ENCODE measurements at places on chromosomes 1 and 21.

- H3K27ac ChIP-seq: no peak overlapping the region
- no peaks in the 10 kb centered on the region for H3K4me1 ChIP-seq
- no peak for DNase-seq
- peak overlapping the region; percentile 85 for H3K4me3 ChIP-seq
- H3K36me3 ChIP-seq: peaks cover 1% of the 10 kb centered on the region
- peaks cover 7% of the 10 kb centered on the region for H3K27me3 ChIP-seq
Observed at GRCh38 chr21:36386031-36386642, 945 bp downstream of the CHAF1B start.

DNA sequence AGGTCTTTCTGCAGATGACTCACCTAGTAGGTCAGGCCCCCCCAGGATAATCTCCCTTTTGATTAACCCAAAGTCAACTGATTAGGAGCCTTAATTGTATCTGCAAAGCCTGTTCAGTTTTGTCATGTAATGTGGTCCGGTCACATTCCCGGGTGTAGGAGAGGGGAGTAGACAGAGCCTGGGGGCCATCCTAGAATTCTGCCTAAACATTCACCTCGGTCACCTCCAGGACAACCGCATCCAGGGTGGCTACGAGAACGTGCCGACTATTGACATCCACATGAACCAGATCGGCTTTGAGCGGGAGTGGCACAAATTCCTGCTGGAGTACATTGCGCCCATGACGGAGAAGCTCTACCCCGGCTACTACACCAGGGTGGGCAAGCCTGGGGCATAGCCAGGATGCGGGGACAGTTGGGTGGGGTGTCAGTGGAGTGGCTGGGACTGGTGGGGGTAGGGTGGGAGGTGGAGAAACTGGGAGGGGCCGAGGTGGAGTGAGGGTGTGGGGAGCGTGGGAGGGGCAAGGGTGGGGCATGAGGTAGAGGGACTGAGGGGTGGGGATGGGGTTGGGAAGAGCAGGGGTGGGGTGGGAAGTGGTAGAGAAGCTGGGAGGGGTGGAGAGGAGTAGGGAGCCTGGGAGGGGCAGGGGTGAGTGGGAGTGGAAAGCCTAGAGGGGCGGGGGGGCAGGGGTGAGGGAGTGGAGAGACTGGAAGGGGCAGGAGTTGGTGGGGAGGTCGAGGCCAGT lies 9.6 kb upstream of the MFN2 start:
- peaks cover 7% of the 10 kb centered on the region for H3K27me3 ChIP-seq
- peaks cover 17% of the 10 kb centered on the region for H3K4me1 ChIP-seq
- no peak overlapping the region for H3K4me3 ChIP-seq
- no peak overlapping the region for H3K27ac ChIP-seq
- no peak for DNase-seq

- H3K4me3 ChIP-seq: no peak overlapping the region
- H3K27ac ChIP-seq: no peak overlapping the region
- H3K36me3 ChIP-seq: no peaks in the 10 kb centered on the region
- peaks cover 7% of the 10 kb centered on the region for H3K27me3 ChIP-seq
- H3K4me1 ChIP-seq: peaks cover 33% of the 10 kb centered on the region
Observed at GRCh38 chr1:235077163-235077540, 51.5 kb downstream of the TOMM20 start.

GRCh38 chr1:179303200-179303785 lies 9.7 kb downstream of the SOAT1 start:
- H3K27ac ChIP-seq: no peak overlapping the region
- peaks cover 8% of the 10 kb centered on the region for H3K36me3 ChIP-seq
- no peaks in the 10 kb centered on the region for H3K4me1 ChIP-seq
- no peak overlapping the region for H3K4me3 ChIP-seq

- no peaks in the 10 kb centered on the region for H3K36me3 ChIP-seq
- H3K27ac ChIP-seq: no peak overlapping the region
- no peak overlapping the region for H3K4me3 ChIP-seq
- H3K4me1 ChIP-seq: no peaks in the 10 kb centered on the region
Observed at GRCh38 chr1:56931211-56931610, 34.6 kb downstream of the C8B start.

DNA sequence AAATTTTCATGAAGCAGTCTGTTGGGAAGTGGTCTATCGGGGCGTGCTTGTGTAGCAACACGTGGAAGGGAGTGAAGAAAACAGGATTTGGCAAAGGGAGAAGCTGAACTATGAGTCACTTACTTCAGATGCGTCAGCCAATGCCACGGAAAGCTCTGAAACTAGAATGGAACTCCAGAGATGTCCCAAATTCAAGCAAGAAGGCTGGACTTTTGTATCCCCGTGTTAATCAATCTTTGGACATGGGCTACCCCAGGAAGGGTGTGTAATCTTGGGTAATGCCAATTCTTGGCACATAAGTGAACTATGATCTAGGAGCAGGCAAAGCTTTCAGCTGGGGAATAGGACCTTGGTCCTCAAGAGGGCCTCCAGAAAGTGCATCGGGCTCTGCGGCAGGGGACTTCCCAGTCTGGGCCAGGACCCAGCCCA lies 102.6 kb downstream of the ADSS2 start:
- peaks cover 1% of the 10 kb centered on the region for H3K27me3 ChIP-seq
- no peak overlapping the region for H3K4me3 ChIP-seq
- H3K4me1 ChIP-seq: peaks cover 22% of the 10 kb centered on the region
- no peaks in the 10 kb centered on the region for H3K36me3 ChIP-seq

DNA sequence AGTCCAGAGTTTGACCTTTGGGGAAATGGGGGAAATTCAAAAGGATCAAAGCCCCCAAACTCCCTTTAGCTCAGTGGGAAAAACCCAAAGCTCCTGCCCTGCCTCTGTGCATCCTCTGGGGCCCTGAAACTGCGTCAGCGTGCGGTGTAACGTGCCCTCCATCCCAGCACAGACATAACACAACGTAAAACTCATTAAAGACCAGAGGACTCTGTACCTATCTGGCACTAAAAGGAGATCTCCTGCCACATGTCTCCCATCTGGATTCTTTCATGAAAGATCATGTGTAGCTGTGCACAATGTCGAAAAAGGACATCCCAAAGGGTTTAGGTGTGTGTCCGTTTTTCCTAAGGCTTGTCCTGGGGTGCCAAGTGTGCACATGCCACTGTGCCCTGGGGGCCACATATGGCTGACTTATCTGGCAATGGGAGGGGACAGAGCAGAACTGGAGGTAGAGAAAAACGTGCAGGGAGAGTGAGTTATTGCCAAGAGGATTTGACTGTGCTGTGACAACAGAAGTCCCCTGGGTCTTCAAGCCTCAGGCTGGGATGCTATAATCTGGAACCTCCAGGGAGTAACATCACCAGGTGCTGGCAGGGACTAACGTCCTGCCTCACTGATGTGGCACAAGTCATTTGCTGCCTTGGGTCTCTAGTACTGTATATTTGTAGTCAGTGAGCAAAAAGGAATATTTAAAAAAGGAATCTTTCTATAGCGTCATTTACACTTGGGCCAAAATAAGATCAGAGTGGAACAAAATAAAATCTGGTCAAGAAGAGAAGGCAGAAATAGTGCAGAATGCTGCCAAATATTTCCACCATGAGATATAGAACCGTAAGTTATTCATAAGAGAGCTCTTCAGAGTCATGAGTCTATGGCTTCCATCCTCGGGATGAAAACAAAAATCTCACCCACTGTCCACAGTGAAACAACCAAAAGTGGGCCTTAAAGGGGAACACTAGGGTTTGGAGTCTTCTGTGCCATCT lies 52.3 kb downstream of the ITPKB start:
- H3K4me3 ChIP-seq: no peak overlapping the region
- no peak for DNase-seq
- peak overlapping the region; percentile 13 for H3K27ac ChIP-seq
- peaks cover 55% of the 10 kb centered on the region for H3K36me3 ChIP-seq

DNA sequence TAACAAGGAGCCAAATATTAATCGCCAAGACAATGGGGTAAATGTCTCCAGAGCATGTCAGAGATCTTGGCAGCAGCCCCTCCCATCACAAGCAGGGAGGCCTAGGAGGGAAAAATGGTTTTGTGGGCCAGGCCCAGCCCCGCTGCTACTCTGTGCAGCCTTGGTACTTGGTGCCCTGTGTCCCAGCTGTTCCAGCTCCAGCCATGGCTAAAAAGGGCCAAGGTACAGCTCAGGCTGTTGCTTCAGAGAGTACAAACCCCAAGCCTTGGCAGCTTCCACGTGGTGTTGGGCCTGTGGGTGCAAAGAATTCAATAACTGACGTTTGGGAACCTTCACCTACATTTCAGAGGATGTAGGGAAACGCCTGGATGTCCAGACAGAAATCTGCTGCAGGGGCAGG lies 10.4 kb downstream of the UBE2G2 start:
- H3K4me3 ChIP-seq: no peak overlapping the region
- peaks cover 3% of the 10 kb centered on the region for H3K36me3 ChIP-seq
- no peaks in the 10 kb centered on the region for H3K27me3 ChIP-seq
- H3K4me1 ChIP-seq: no peaks in the 10 kb centered on the region

- DNase-seq: no peak
- H3K36me3 ChIP-seq: peaks cover 3% of the 10 kb centered on the region
- H3K27me3 ChIP-seq: no peaks in the 10 kb centered on the region
Observed at GRCh38 chr1:220239966-220240365, 32.3 kb downstream of the RAB3GAP2 start.

DNA sequence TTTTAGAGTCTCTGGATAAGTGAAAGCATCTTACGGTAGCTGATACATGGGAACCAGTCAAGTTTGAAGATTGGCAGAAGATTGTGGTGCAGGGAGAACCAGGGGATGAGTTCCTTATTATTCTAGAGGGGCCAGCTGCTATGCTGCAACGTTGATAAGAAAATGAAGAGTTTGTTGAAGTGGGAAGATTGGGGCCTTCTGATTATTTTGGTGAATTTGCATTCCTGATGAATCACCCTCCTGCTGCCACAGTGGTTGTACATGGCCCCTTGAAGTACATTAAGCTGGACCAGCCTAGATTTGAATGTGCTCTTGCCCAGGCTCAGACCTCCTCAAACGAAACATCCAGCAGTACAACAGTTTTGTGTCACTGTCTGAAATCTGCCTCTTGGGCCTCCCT lies 45.9 kb downstream of the BTBD8 start:
- H3K27ac ChIP-seq: no peak overlapping the region
- H3K4me3 ChIP-seq: no peak overlapping the region
- DNase-seq: no peak
- H3K4me1 ChIP-seq: peaks cover 16% of the 10 kb centered on the region
- H3K27me3 ChIP-seq: peaks cover 2% of the 10 kb centered on the region
- H3K36me3 ChIP-seq: no peaks in the 10 kb centered on the region

DNA sequence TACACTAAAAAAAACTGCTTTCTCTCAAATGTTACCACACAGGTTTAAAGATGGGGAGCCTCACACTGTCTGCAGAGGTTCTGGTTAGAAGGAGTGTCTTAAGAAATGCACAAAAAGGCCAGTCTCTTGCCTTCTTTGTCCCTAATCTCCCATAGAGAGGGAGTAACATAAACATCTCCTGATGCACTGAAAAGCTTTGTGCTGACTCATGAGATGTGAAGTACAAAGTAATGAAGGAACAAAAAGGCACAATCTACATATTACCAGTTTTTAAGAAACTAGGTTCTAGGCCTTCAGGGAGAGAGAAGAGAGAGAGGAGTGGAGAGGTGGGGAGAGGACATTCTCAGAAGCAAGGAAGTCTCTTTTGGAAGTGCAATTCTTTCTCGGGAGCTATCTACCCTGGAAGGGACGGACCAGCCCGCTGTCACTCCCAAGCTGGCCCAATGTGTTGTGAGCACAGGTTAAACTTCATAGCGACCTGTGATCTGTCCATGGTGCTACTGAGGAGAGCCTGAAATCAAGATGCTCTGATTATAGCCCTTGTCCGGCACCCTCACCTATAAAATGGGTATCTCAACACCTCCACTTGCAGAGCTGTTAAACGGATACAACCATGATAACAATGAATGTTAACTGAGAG lies 458.1 kb downstream of the DISC1 start:
- H3K27ac ChIP-seq: no peak overlapping the region
- H3K4me1 ChIP-seq: no peaks in the 10 kb centered on the region
- no peaks in the 10 kb centered on the region for H3K27me3 ChIP-seq
- peak; percentile 10 for DNase-seq
- H3K4me3 ChIP-seq: no peak overlapping the region

DNA sequence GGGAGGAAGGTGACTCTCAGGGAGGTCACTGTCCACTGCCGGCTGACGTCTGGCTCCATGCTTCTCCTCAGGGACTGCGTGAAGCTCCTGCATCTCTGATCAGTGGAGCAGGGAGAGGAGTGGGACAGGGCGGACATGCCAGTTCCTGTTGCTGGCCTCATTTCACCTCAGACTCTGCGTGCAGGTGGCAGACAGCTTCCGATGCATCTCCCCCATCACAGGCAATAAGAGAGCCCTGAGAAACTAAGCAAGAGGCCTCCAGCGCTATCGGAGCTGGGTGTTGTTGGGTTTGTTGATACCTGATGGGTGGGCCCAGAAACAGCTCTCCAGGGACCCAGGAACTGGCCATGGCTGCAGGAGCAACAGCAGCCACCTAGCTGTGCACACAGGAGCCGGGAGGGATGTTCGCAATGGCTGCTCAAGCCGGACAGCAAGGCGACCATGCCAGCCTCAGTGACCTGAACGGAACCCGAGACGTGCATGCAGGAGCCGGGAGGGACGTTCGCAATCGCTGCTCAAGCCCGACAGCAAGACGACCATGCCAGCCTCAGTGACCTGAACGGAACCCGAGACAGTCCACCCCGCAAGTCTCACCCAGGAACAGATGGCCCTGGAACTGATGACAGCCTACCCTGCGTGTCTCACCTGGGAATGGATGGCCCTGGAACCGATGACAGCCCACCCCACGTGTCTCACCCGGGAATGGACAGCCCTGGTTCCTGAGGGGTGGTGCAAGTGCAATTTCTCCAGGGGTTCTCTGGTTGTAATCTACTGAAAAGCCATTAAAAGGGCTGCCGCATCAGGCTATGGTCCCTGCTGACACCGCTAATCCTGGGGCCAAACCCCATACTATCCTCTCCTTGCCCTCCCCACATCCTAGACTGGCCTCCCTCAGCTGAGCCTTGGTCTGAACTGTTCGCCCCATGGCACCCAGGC lies 14.2 kb upstream of the PCBP3 start:
- H3K4me1 ChIP-seq: no peaks in the 10 kb centered on the region
- peaks cover 2% of the 10 kb centered on the region for H3K27me3 ChIP-seq
- no peak overlapping the region for H3K4me3 ChIP-seq
- DNase-seq: no peak
- no peaks in the 10 kb centered on the region for H3K36me3 ChIP-seq

DNA sequence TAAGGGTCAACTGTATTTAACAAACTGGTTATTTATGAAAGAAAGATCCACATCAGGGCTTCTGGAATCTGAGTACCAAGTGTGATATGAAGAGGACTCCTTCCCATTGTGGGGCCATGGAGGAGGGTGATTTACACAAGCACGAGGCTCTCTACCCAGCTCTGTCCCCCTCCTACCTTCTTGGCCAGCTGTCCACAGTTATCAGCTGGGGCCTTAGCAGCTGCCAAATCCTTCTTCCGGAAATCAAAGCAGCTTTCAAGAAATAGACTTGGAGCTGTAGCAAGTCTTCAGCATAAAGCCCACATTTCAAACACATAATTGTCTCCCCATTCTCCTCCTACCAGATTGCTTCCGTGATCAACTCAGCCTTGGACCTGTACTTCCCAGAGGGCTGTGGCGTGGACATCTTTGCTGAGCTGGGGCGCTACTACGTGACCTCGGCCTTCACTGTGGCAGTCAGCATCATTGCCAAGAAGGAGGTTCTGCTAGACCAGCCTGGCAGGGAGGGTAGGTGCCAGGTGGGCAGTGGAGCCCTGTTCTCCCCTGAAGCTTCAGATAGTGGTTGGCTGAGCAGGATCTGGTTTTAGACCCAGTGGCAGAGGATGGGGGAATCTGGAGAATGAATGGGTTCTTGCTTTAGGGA lies 15.5 kb downstream of the AZIN2 start:
- peaks cover 30% of the 10 kb centered on the region for H3K4me1 ChIP-seq
- H3K4me3 ChIP-seq: no peak overlapping the region
- H3K27me3 ChIP-seq: peaks cover 4% of the 10 kb centered on the region

GRCh38 chr1:57188168-57188567 lies 222.4 kb upstream of the C8B start:
- H3K4me3 ChIP-seq: no peak overlapping the region
- H3K4me1 ChIP-seq: no peaks in the 10 kb centered on the region

GRCh38 chr1:36349241-36349671 lies 25.8 kb upstream of the EVA1B start:
- DNase-seq: no peak
- H3K4me1 ChIP-seq: peaks cover 12% of the 10 kb centered on the region
- H3K36me3 ChIP-seq: peaks cover 35% of the 10 kb centered on the region
- no peak overlapping the region for H3K4me3 ChIP-seq
- no peak overlapping the region for H3K27ac ChIP-seq

All from endothelial cell (in vitro differentiated cells).